ENCODE measurements at places on chromosomes 1 and 21.

- DNase-seq: no peak
Measured at GRCh38 chr1:21383785-21384401, 56.0 kb upstream of the NBPF3 start.

- no peak for DNase-seq
Measured at GRCh38 chr1:212495766-212496494, 63.2 kb downstream of the NENF start.

DNA sequence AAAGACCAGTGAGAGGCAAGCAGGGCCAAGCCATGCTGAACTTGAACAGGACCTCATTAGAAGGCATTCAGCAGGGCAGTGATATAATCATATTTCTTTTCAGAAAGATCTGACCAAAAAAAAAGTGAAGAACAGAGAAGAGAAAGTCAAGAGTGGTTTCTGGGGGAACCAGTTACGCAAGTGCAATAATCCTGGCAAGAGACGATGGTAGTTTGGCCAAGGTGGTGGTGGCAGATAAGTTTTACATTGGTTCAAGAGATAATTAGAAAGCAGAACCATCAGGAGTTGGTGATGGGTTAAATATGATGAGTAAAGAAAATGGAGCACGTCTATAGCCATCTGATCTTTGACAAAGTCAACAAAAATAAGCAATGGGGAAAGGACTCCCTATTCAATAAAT, 54.3 kb downstream of the ZSWIM5 start:
- no peak for DNase-seq

- DNase-seq: no peak
Measured at GRCh38 chr21:14290576-14290975, 74.6 kb downstream of the RBM11 start.

DNA sequence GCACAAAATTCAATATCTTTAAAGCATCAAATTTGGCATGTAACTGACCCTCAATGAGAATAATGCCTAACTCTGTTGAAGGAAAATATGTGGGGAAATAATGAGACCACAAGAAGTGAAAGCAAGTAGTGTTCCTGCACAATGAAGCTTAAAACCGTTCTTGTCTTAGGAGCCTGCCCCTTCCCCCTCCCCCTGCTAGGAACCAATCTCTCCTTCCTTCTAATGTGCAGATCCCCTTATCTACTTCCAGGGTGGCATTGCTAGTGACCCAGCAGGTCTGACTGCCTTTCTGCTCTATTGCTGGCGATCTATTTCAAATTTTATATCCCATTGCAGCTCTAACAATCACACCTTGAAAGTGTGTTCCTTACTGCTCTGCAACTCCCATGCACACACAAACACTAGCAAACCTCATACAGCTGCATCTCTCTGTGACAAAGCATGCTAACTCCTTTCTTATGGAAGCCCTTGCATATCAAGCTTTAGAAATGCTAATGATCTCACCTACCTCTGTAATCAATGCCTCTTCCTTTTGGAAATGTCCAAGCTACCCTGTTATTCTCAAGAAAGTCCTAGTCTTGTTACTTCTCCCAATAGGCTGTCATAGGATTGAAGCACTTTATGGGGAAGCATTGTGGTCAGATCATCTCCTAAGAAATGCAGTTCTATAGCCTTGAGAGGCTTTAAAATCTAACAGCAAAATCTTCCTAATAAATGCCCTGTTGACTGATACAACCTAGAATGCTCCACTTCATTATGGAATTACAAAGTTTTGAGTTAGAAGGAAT, 26.5 kb downstream of the BCL9 start:
- DNase-seq: no peak
